ENCODE measurements at places on chromosomes 4 and X. TPM values are rescaled to one million over a fixed set of nuclear protein-coding genes. Genes with fewer than 3 reads are reported as not detected.
A peak's percentile ranks its signal among the peaks of the same experiment; 100 is the strongest.

Gene USP26
- polyA plus RNA-seq: not detected

DNA sequence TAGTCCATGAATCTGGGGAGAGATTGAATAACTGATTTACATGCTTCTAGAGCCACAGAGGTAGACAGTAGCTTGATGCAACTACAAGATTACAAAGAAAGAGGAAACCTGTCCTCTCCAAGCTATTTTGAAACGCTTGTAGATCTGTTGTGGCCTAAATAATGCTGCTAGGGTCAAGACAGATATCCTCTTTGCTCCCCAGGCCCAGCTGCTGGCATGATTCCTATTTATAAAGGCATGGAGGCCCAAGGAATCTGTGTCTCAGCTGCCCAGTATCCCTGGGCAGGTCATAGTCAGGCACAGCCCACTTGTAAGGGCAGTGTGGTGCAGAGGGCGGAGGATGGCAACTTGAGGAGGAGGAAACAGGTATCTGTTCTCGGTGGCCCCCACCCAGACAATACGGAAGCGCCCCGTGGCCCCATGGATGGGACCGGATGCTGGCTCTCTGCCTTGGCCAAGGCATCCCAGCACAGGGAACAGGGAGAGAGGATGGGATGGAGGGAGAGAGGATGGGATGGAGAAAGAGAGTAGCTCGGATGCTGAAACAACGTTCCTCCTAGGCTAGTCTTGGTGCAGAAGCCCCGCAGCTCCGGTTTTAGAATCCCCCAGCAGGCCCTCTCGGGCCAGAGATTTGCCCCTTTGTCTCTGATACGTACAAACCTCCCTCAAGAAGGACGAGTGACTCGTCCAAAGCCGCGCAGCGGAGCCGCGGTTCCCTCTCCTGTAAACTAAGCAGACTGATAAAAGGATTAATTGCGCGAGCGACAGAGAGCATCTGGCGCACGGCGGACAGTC is 767 bp upstream of the SMIM20 start:
- no peaks in the 10 kb centered on the region for H3K36me3 ChIP-seq
- peak overlapping the region; percentile 91 for H3K27ac ChIP-seq
- peak; percentile 65 for DNase-seq
- no peaks in the 10 kb centered on the region for H3K27me3 ChIP-seq
- H3K4me1 ChIP-seq: no peaks in the 10 kb centered on the region
- H3K4me3 ChIP-seq: peak overlapping the region; percentile 63

DNA sequence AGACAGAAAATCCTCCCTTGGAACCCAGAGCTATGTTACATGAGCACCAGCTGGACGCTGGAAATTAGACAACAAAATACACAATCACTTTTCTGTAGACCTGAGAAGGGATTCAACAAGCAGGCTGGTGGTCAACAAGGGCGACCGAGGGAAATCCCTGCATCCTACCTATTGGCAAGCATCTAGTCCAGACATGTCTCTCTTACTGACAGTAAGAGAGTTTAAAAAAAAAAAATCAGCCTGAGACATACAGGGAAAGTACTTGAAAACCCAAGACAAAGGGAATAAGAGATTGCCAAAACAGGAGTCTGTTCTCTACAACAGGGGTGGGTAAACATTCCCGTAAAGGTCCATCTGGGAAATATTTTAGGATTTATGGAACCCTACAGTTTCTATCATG is 108.0 kb downstream of the KDR start:
- no peak overlapping the region for H3K4me3 ChIP-seq
- no peaks in the 10 kb centered on the region for H3K36me3 ChIP-seq
- H3K27ac ChIP-seq: no peak overlapping the region
- no peaks in the 10 kb centered on the region for H3K27me3 ChIP-seq
- no peak for DNase-seq
- no peaks in the 10 kb centered on the region for H3K4me1 ChIP-seq

- no peak overlapping the region for H3K4me3 ChIP-seq
- no peak overlapping the region for H3K27ac ChIP-seq
- H3K4me1 ChIP-seq: no peaks in the 10 kb centered on the region
- no peaks in the 10 kb centered on the region for H3K27me3 ChIP-seq
Observed at GRCh38 chr4:54318904-54319303, 89.8 kb downstream of the PDGFRA start.

DNA sequence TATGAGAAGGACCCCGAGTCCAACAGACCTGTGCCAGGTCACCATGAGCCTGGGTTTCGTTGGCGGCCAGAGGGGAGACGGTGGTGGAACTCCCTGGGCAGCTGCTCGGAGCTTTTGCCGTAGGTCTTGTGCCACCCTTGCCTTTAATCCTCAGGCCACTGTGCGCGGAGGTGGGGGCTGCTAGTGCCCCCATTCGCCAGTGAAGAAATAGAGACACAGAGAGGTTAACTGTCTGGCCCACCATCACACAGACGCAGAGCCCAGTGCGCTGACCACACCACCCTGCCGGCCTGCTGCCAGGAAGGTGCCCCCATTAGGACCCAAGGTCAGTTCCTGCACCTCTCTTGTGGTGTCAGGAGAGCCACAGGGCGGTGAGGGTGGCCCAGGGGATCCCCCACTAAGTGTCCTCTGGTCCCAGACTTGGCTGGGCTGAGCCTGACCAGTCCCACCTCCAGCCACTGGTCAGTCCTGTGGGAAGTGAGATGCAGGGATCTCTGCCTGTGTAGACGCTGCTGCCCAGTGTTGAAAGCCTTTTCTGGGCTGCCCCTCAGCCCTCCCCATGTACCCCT is 28.3 kb upstream of the HTRA3 start:
- no peak overlapping the region for H3K4me3 ChIP-seq
- no peaks in the 10 kb centered on the region for H3K4me1 ChIP-seq
- H3K36me3 ChIP-seq: no peaks in the 10 kb centered on the region
- H3K27ac ChIP-seq: no peak overlapping the region

DNA sequence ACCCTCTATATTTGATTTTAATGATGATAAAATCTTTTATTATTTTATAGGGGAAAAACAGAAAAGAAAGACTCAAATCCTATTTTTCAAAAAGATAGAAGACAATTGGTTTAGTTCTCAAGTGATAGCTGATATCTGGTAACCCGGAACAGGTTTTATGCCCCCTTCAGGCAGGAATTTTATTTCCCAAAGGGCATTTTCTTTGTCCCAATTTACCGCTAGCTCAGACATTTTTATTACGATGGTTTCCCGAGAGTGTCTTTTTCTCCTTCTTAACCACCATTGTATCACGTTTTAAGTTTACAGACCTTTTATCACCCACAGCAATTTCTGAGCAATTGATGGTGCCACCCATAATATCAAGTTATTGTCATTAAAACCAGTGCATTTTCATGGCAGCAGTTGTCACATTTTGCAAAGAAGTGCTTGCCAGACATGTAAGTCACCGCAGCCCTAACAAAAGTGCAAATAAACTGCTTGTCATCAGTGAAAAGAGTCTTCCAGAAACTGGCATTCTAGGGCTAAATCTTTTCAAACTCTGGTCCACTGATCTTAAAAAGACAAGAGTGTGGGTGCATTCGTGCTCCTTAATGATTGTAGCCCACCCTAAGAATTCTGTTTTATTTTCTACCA is 204.8 kb upstream of the VCX start:
- no peak overlapping the region for H3K27ac ChIP-seq
- no peak overlapping the region for H3K4me3 ChIP-seq
- H3K36me3 ChIP-seq: no peaks in the 10 kb centered on the region
- H3K27me3 ChIP-seq: no peaks in the 10 kb centered on the region
- DNase-seq: no peak
